GM04503 (cell line): ENCODE measurements at places on chromosomes 5 and 9.

- no peak for DNase-seq
Measured at GRCh38 chr9:99594056-99594780, 227.5 kb upstream of the NR4A3 start.

DNA sequence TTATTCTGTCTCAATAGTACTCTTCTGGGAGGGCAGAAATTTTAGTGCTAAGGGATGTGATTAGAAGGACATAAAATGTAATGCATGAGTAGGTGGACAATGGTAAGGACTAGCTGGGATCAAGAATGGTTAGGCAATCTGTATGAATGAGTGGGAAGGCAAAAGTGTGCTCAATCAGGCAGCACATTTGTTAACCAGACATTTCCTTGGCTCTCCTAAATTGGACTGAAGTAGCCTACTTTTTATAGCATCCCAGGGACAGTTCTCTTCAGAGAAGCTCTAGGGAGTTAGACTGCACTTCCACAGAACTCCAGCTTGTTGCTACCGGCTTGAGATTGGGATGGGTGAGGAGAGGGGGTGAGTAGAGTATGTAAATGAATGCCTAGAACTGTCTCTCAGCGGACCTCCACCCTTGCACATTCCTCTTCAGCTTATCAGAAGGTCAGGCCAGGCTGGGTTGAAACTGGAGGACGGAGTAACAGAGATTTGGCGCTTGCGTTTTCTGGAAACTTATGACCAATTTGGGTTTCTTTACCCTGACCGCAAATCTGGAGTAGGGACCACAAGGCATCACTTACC, 19.0 kb upstream of the ARL14EPL start:
- DNase-seq = no peak

GRCh38 chr9:32725066-32725860, 58.1 kb upstream of the TMEM215 start:
- no peak for DNase-seq

- no peak for DNase-seq
Measured at GRCh38 chr5:176429972-176430371, 13.6 kb upstream of the CLTB start.

- no peak for DNase-seq
Measured at GRCh38 chr5:38207343-38207742, 51.0 kb upstream of the EGFLAM start.

DNA sequence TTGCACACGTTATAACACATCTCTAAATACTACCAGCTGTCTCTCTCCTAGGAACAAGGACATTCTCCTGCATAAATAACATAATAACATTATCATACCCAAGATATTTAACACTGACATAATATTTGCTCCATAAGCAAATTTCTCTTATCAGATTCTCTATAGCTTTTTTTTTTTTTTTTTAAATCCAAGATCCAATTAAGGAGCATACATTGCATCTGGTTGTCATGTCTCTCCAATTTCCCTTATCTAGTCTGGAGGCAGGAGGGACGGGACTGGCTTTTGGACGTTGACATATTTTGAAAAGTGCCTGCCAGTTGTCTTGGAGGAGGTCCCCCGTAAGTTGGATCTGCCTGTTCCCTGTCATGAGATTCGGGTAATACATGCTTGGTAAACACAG, 76.6 kb downstream of the RAPGEF1 start:
- DNase-seq = no peak

DNA sequence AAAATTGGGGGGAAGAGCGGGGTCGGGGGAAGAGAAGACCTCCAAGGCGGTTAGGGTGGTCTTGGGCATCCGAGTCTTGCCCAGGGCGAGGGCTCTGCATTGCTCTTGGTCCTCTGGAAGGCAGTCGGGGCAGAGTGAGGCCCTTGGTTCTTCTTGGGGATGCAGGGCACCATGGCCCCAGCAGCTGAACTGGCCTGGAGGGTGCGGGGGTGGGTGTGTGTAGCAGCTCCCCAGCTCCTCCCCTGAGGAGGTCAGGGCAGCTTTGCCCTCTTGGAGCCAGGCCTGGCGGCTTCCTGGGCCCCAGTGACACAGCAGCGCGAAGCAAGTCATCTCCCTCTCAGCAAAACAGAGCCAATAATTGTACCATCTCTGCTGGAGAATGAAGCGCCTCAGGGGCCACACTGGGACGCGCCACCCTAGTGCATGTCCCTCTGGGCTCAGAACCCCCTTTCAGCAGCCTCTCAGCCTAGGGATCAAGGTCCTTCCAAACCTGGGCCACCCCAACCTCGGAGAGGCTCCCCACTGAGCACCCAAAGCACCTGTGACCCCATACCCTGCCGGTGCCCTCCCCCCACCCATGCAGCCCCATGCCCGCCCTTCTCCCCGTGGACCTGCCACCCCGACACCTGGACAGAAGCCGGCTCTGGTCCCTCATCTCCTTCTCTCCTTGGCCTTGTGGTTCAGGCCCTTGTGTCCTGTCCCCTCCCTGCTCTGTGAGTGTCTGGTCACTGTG, 10.4 kb upstream of the RXRA start:
- DNase-seq = no peak

DNA sequence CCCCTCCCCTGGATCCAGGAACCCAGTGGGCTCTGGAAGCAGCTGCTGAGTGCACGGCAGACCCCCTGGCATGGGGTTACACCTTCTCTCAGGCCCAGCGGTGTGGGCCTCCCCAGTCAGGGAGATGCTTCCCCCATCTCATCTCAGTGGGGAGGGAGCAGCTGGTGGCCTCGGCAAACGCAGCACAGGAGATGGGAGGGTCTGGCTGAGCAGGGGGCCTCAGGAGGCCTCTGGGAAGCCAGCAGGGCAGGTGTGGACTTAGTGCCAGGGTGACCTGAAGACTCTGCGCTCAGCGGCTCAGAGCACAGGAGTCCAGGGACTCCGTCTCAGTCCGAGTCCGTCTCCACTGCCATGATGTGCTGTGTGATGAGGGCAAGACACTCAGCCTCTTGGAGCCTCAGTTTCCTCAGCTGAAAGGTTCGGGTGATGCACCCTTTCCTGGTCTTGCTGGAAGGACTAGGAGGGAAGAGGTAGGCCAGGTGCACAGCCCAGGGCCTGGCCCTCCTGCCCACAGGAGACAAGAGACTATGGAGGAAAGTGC, 100.6 kb downstream of the GTF3C4 start:
- no peak for DNase-seq

DNA sequence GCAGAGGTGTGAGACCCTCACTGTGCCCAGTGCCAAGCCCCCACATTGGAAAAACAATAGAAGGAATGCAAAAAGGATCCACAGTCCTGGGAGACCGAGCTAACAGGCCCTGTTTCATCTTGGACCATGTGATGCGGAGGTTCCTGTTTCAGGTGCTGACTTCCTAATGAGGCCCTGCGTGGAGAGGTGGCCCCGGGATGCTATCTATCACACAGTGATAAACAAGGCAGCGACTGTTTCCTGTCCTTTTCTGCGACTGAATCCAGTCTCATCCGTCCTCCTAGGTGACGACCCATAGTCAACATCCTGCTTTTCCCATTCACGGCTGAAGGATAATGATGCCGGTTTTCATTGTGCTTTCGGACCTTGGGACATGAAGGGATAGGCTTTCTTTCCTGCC, 56.4 kb upstream of the BOD1 start:
- no peak for DNase-seq

DNA sequence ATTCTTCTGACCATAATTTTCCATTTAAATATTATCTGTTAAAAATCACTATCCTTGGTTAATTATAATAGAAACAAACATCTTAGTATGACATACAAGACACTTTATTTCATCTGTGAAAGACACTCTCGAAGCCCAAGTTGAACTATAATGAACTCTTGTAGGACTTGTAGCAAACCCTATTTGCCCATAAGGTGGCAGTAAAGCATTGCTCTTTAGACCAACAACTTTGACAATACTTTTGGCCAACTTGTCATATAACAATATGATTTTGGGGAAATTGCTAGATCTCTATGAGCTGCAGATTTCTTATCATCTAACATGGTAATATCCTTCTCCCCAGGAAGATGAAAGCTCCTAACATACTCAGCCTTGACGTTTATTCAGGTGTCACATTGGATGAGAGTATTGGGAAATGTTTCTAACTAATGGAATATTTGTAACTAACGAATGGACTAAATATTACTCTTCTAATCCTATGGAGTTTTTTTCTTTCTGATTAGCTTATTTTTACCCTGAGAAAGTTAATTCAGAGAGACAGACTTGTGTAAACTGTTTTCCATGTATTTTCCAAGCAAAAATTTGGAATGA, 11.0 kb downstream of the SPINK14 start:
- DNase-seq = no peak

DNA sequence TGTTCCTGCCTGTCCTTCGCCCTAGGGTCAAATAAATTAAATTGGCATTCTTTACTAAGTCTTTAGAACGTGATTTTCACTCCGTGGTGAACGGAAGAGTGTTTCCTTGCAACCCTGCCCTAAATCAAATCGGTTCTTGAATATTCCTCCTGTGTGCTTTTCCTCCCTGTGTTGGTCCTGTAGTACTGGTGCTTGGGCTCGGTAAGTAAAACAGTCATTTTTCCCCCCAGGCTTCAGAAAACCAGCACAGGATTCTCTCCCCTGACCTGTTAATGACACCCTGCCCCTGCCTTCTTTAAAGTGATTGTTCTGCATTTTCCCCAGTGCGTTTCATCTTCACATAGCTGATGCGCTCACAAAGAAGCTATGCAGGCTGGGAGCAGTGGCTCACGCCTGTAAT, 96.0 kb downstream of the AK8 start:
- DNase-seq = no peak

- DNase-seq = no peak
Measured at GRCh38 chr5:111028865-111029264, 42.6 kb upstream of the TSLP start.

DNA sequence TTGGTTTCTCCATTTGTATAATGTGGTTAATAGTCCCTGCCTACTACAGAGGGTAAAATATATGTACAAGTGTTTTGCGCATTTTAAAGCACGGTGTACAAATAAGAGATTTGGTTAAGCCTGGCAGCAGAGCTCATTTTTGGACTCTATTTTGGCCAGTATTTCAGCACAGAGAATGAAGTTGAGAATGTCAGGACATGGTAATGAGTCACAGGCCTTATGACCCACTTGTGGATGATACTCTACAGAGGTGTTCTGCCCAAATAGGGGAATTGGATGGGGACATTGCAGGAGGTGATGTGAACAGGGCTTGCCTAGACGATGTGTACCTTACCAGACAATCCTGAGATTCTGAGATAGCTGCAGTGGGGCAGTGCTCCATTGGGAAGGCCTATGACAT, 50.6 kb downstream of the MELK start:
- no peak for DNase-seq

DNA sequence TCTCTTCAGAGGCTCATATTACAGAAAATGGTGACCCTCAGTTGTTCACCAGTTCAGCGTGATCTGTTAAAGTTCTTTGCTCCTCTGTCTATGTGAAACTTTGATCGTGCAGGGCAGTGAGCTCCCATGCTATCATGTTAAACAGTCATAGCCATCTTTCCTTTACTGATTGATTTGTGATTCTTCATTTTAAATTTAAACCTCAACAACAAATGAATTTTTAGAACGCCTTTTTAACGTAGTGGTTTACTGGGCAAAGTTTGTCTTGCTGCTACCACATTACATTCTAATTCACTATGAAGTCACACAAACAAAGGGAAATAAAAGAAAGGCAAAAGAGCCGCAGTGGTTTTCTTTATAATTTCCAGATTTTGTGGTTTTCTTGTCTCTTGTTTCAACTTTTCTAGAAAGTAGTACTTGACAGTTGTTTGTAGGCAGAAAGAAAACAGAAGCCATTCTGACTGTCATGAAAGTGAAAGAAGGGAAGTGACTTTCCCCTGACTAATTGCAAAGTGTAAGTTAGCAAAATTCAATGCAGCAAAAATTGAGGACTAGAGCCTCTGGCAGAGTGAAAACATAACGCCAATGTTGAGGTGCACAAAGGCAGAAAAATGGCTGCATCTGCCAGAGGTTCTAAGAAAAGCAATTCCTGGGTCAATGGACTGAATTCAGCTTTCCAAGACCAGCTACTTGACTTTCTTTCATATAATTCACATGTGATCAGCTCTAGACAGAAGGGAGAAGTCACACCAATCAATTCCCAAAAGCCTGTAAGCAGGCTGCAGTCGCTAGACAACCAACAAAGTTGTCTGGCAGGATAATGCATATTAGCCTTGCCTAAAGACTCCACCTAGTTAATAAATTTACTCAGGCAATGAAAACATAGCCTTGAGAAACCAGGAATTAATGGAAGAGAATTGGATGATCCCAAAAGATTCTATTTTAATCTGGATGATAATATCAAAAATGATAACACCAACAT, 7.1 kb upstream of the IFNA6 start:
- no peak for DNase-seq

DNA sequence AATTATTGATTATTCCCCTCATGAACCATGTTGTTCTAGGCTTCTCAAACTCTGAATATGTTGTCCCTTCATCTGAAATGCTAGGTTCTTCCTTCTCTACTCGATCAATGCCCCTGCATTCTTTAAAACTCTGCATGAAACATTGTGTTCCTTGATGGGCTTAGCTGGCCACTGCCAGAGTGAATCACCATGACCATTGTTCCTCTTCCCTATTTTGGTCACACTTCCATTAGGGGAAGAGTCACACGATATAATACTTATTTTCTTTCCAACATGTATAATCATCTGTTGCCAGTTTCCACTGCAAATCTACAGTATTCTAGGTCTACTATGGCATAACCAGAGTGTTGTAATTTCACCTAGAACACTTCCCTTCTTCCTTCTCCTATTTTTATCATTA, 247.9 kb downstream of the TRPM3 start:
- DNase-seq = no peak

- no peak for DNase-seq
Measured at GRCh38 chr5:10631316-10631996, 67.6 kb downstream of the ANKRD33B start.

GRCh38 chr9:19488721-19489120, 79.9 kb downstream of the ACER2 start:
- no peak for DNase-seq

- no peak for DNase-seq
Measured at GRCh38 chr5:111627862-111628261, 115.5 kb upstream of the STARD4 start.

DNA sequence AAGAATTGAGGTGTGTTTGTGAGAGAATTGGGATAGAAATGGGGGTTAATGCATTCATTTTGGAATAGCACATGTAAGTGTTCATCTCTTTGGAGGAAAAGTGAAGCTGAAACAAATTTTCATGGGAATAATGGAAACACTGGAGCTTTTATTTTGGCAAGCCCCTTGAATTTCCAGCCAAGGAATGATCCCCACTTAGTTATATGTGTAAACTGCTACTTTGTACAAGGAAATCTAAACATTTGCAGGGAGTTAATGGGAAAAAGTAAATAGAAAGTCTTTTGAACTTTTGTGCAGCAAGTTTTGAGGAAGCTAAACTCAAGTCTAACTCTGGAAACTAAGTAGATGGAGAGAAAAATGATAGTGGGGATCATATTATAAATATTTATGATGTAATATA, 44.1 kb downstream of the CAMK4 start:
- DNase-seq = no peak

GRCh38 chr5:18281947-18282581, 647.8 kb downstream of the TAF11L14 start:
- no peak for DNase-seq

- no peak for DNase-seq
Measured at GRCh38 chr9:98791608-98792490, 4.5 kb downstream of the ANKS6 start.
